Activated CD4-positive, alpha-beta T cell treated with anti-CD3 and anti-CD28 coated beads for 36 hours (primary cell): ENCODE measurements at places on chromosomes 6 and 20.

DNA sequence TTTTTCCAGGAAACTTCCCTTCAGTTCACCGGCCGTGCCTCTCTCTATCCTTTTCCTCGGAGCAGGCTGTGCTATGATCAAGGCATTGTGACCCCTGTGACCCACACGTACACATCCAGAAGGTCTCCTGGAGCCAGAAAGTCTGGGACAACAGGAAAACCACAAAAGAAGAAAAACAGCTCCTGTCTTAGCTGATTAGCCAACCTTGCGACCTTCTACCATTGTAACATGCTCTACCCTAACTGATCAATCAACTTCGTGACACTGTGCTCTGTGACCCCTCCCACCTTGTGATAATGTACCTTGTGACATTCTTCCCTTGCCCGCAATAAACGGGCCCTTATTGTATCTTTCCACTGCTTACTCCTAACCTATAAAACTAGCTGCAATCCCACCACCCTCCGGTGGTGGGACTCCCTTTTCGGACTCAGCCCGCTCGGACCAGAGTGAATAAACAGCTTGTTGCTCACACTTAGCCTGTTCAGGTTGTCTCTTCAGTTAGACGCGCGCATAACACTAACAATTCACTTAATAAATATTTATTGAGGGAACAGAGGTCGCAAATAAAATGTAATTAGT is 24.2 kb downstream of the ZNF311 start:
- DNase-seq, result peak; percentile 74

DNA sequence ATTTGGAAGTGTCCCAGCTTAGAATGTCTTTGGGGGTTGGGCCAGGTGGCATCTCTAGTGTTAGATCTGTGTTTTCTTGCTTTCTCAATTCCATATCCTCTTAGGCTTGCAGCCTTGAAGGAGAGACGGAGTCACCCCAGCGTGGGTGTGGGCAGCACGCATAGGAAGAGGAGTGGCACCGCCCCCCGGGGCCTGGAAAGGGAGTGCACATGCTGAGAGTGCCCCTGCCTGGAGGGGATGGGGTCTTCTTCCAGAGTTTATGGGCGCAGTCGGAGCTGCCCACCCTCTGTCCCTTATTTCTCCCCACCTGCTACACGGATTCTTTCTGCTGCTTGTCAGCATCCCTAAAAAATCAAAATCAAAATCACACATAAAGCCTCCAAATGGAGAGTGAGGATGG is 309.7 kb downstream of the QKI start:
- DNase-seq, result no peak

GRCh38 chr6:80618953-80619352 is 512.5 kb downstream of the BCKDHB start:
- DNase-seq, result no peak

GRCh38 chr6:3527651-3527977 is 70.8 kb upstream of the SLC22A23 start:
- DNase-seq, result no peak

GRCh38 chr6:7728855-7729590 is 3.1 kb downstream of the BMP6 start:
- DNase-seq, result no peak

GRCh38 chr6:31317036-31317435 is 39.9 kb downstream of the HLA-B start:
- no peak for DNase-seq

DNA sequence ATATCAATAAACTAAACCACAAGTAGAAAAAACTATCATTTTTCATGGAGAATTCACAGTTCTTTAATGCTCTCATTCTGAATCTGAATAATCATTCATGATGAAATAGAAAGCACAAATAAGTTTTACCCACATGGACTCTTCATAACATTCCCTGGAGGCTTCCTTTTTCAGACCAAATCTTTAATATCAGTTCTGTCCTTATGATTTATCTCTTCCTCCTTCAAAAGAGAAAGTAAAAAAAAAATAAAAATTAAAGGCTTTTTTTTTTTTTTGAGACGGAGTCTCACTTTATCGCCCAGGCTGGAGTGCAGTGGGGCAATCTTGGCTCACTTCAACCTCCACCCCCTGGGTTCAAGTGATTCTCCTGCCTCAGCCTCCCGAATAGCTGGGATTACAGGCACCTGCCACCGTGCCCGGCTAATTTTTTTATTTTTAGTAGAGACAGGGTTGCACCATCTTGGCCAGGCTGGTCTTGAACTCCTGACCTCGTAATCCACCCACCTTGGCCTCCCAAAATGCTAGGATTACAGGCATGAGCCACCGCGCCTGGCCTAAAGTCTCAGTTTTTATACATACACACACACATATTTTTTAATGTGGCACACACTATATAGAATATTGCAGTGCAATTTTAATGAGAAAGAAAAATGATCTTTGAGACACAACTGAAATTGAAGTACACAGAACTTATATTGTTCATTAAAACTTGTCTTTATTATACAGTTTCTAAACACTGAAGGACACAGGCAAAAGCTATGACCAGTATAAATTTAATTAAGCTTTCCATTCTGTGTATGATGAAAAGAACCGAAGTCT is 31.9 kb upstream of the ZNF217 start:
- no peak for DNase-seq

- no peak for DNase-seq
Observed at GRCh38 chr20:12775041-12775440, 233.7 kb upstream of the SPTLC3 start.

DNA sequence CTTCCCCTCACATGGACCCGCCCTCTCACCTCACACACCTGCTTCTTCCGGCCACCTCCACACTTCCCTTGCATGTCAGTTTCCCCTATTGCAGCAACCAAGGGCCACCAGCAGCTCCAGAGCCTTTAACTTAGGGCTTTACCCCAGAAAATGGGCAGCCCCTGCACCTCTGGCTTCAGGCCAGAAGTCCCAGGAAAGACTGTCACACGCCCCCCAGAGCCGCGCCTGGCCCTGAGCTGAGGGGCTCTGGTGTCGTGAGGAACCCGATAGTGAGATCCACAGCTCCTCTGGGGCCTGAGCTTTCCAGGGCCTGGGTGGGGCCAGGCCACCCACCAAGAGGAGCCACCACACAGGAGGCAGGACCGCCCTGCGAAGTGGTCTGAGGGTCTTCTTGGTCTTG is 182.4 kb downstream of the DLL1 start:
- DNase-seq, result no peak
